ENCODE measurements at places on chromosomes 6 and 20. TPM values are rescaled to one million over a fixed set of nuclear protein-coding genes. Genes with fewer than 3 reads are reported as not detected.

GRCh38 chr6:64902596-64902995 lies 804.4 kb downstream of the EYS start:
- no peak for DNase-seq

DNA sequence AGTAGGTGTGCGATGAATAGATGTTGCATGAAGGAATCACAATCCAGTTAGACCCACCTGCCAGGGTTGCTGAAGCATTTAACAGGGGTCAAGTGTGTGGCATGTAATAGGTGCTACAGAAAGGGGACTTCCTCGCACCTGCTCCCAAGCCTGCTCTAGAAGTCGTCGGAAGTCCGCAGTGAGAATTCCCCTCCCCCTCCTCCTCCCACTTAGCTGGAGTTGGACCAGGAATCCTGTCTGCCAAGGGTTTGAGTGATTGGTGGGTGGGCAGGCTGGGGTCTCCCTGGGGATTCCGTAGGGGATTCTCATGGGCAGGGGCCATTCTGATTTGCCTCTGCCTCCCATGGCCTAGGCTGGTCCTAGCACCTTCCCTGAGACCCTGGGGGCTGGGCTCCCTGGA lies 10.3 kb downstream of the SCRT2 start:
- no peak for DNase-seq

DNA sequence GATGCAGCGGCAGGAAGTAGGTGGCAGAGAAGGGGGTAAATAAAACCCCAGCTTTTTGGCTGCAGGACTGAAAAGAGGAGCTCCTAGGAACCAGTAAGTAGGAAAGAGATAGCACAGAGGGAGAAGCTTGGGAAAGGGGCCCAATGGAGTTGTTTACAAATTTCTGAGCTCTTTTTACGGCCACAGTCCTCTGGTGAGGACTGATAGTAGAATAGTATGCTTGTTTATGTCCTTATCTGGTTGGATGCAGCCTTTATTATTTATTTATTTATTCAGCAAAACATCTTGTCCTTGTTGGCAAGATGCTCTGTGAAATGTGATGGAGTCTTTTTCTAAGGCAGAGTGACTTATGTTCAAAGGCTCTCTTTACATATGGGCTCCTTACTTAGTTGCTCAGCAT lies 119.7 kb upstream of the AHI1 start:
- no peak for DNase-seq

GRCh38 chr6:1188199-1188598 lies 123.7 kb upstream of the FOXQ1 start:
- no peak for DNase-seq

- DNase-seq: no peak
Observed at GRCh38 chr20:24610341-24611115, 141.1 kb downstream of the SYNDIG1 start.

GRCh38 chr6:87697581-87698546 lies 4.2 kb downstream of the AKIRIN2 start:
- DNase-seq: no peak

GRCh38 chr6:158611541-158612370 lies 32.8 kb downstream of the DYNLT1 start:
- no peak for DNase-seq

- no peak for DNase-seq
Observed at GRCh38 chr6:48377115-48377514, 266.1 kb upstream of the PTCHD4 start.

- DNase-seq: peak; percentile 33
Observed at GRCh38 chr6:36912586-36912985, 26.8 kb downstream of the C6orf89 start.

GRCh38 chr6:169848946-169849345 lies 97.5 kb downstream of the ERMARD start:
- no peak for DNase-seq

DNA sequence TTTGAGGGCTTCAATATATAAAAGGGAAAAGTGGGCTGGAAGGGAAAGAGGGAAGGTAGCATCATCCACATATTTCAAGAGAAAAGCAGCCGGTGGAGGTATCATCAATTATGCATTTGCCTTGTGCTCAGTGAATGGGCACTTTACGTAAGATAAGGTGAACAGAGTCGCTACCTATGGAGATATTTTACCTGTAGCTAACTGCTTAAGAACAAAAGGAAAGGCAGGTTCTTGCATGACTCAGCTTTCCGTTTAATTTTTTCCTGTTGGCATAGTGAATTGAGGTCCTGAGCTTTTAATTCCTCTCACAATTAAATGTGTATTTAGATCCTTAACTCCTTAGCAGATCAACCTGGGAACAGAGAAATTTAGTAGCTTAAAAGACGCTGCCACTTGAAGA lies 25.5 kb upstream of the PLCB4 start:
- no peak for DNase-seq

The MUC21 gene
- not detected for total RNA-seq

The MLN gene
- not detected for total RNA-seq

The ADGRB3 gene
- not detected for total RNA-seq

The FOXS1 gene
- total RNA-seq: not detected

The DOP1A gene
- total RNA-seq: 9.7 TPM

The PLCB4 gene
- total RNA-seq: not detected

The EDN3 gene
- 0.16 TPM for total RNA-seq

The DSP gene
- total RNA-seq: 0.04 TPM

The COL21A1 gene
- not detected for total RNA-seq

The TXLNB gene
- 0.47 TPM for total RNA-seq

Measured in CD8-positive, alpha-beta memory T cell (primary cell).